ENCODE measurements at places on chromosomes 12 and 14.
A peak's percentile ranks its signal among the peaks of the same experiment; 100 is the strongest.

GRCh38 chr12:80058586-80058985 lies 40.8 kb upstream of the OTOGL start:
- no peak for DNase-seq

DNA sequence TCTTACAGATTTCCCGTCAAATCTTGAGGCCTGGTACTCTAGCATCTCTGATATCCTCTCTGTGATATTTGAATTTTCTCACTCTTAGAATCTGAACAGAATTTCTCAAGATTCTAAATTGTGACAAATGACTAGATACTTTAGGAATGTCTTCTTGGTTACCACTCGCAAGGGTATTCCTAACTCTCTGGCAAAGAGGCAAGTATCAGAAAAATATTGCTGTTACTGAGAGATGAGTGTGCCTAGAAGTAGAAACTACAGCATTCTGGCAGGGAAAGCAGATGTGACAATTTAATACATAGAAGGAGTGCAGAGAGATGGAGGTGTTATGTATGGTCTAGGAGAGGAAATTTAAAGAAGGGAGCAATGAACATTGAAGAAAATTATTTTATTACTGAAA lies 467.8 kb downstream of the LRIG3 start:
- no peak for DNase-seq

- DNase-seq, result no peak
Observed at GRCh38 chr12:87020071-87020470, 763.9 kb upstream of the MGAT4C start.

DNA sequence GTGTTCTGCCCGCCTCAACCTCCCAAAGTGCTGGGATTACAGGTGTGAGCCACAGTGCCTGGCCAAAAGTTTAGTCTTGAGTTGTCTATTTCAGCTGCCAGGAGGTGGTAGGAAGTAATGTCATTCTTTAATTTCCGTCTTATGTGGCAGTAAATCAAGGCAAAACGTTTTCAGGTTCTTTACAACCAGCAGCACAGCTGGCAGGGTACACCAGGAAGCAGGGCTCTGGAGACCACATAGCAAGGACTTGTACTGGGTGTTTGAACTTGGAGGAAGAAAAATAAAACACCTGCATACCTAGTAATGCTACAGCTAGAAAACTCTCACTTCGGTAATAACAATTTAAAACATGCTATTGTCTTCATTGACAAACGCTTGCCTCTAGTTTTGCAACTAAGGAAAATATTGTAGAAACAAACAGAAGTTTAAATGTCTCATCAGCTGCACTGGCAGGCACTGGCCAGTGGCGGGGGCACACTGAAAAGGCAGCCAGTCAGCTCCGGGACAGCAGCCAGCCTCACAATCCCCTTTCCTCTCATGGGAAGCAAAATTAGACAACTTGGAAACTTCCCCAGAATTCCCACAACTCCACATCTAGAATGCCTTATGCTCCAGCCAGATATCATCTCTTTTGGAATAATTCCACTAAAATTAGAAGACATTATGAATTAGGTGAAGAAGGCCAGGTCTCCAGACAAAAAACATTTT lies 72.2 kb downstream of the CLIP1 start:
- no peak for DNase-seq

GRCh38 chr14:72663956-72664650 lies 229.8 kb downstream of the DPF3 start:
- no peak for DNase-seq

GRCh38 chr12:94174576-94174975 lies 26.2 kb downstream of the PLXNC1 start:
- no peak for DNase-seq

DNA sequence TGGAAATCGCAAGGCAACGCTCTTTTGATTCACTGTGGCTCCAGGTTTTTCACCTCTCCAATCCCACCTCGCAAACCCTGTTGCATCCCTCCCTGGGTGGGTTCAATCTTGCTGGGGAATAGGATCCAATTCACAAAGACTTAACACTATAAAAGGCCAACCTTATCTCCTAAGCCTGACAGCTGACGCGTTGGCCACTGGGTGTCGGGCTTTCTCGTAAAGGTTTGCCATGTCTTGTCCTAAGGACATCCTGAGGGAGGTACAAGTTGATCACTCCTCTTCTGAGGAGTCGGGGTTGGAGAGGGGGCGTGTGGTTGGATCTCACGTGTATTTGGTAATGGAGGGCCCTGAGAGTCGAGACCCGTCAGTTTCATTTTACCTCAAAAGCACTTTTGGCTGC lies 112.6 kb upstream of the FZD10 start:
- DNase-seq, result no peak

DNA sequence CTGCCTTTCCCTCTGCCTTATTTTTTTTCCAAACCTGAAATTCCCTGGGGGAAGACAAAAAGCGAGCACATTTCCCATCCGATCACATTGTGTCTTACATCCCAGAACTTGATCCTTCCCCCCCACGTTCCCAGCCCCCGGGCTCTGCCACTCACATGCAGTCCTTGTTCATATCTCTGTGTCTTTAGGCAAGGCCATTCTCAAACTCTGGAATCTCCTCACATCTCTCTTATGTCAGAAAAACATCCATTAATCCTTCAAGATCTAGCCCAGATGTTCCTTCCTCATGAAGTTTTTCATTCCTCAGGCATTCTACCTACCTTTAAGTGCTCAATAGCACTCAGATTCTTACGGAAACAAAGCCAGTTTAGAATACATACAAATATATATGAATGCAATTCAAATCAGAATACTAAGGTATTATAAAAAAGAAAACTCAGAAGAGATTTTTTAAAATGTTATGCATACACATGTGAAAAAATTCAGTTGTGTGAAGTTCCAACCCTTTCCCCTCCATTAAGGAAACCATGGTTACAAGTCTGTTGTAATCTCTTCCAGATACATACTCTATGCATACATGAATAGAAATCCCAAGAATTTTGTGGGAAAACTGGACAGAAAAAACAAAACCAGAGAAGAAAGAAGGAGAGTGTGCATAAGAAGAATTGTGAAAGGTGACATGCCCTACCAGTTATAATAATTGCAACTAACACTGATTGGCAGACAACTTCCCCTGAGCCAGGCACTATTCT lies 120.3 kb downstream of the SLC38A1 start:
- DNase-seq, result no peak

DNA sequence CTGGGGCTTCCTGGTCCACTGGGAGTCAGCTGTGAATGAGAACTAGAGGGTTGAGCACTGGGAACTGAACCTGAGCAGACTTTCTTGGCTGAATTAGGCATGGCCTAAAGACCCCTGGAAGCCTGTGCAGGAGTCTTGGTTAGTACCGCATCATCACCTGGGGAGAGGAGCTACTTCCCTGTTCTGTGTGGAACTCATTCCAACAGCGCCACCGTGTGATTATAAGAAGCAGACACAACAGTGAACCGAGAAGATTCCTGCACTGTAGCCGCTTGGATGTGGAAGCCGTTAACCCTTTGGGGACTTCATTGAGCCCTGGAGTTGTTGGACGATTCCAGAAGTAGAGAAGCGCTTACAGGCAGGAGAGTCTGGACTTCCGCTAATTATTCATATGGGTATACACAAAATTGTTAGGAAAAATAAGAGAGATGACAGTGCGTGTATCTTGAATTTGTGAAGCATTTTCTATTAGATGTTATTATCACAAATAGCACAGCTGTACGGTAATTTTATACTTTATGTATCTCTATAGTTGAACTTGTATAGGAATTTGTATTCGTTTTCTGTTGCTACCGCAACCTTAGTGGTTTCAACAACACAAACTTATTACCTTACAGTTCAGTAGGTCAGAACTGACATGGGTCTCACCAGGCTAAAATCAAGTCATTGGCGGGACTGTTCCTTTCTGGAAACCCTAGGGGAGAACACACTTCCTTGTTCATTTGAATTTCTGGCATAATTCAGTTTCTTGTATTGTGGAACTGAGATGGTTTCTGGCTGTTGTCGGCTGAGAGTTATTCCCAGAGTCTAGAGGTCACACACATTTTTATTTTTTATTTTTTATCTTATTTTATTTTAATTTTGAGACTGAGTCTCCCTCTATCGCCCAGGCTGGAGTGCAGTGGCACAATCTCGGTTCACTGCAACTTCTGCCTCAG lies 100.7 kb downstream of the C2CD5 start:
- peak; percentile 78 for DNase-seq

DNA sequence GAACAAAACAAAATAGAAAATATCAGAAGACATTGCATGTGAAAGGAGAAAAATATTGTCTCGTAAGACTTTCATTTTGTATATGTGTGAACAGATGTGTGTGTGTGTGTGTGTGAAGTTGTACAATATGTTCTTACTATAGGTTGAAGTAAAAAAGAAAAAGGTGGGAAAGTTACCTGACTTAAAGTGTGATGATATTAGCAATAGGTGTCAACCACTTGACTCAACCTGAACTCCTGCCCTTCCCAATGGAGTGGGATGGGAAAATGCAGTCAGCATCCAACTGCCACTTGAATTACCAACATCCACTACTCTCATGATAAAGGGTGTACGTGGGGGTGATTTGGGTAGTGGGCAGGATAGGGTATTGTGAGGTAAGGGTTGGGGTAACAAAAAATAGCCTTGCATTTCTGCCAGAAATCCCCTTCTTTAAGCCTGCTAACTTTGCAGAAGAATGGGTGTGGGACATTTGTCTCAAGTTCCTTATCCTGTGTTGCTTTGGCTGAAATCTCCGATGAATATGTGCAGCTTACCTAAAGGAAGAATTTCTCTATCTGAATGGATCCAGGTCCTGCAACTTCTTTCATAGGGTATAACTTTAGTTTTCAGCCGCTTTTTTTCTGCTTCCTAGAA lies 181.6 kb downstream of the CHST11 start:
- DNase-seq, result no peak

DNA sequence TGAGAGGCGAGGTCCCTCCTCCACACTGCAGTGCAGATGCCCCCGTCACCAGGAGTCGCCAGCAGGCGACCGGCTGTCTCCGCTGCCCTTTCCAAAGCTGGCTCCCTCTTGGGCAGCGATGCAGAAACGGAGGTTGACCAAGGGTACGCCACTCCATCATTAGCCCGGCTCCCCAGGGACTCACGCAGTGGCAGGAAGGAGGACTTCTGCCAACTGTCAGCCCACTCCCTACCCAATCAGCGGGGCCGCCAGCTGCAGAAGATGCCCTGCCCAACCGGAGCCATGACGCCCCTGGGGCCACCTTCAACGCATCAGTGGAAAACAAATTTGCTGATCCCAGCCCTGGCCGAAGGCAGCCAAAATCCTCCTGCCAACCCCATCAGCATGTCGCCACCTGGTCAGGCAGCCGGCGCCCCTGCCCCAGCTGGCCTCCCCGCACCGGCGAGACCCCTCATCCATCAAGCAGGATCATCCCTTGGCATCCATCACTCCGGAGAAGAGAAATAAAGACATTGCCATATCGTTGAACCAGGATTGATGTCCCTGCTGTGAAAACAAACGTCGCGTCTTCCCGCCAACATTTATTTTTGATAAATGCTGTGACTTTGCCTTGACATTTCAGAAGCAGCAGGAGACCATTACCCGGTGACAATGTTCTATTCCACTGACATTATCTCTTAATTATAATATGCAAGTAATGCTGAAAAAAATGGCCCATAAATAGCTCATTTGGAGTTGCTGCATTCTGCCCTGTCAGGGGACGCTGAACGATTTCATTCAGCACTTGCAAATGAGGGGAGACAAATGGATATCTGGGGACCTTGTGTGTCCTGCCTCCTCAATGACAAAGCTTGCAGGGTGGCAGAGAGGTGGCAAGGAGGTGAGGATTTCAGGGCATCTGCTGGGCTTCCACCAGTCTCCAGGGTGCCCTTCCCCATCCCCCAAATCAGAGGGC lies 105.1 kb downstream of the SCARB1 start:
- no peak for DNase-seq

DNA sequence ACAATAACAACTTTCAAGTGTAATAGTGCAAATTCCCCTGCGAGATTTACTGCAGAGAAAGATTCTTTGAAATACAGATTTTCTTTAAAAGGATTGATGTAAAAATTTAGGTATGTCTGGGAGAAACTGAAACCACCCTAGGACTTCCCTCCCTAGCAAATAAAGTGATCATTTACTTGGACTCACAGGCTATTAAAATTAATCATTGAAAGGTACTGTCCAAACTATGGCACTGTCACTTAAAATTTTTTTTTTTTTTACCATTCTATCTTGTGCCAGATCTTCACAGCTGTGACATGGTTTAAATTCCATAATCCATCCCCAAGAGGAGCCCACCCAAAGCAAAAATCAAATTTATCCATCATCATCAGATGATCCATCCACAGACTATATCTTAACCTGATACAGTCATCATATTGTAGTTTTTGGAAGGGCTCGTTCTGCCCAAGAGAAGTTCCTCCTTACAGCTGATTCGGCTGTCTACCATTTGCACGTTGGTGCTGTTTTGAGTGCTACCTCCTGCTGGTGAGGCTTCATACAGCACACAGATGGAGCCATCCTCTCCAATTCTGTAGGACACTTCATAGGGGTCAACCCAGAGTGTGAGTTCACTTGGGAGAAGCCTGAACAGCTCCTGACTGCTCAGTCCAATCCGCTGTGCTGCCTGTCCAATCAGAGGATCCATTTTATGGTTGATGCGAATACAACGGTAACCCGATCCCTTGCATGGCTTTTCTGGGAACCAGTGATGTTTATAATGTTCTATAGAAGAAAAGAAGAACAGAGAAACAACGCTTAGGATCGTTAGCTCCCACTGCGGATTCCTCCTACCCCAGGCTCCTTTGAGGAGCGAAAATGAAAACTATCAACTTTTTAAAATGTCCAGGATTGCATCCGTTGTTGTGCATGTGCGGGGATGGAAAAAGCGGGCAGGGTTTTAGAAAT lies 1.7 kb downstream of the BTG1 start:
- DNase-seq, result peak; percentile 84

GRCh38 chr12:7264538-7264937 lies 39.3 kb upstream of the ACSM4 start:
- no peak for DNase-seq

DNA sequence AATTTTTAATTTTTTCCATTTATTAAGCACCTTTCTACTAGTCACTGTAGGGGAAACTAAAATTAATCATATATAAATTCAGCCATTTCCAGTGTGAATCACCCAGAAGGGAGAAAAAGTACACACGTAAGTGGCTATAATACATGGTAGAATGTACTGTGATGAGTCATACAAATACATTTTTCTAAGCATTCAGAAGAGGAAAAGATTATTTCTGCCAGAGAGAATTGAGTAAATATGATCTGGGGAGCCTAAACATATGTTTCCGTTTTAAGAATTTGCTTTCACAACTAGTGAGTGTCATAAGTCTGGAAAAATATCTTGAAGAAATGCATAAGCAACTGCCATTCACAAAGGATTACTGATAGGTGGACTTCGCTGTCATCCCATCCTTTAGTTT lies 102.8 kb downstream of the TGFB3 start:
- no peak for DNase-seq

GRCh38 chr12:65818454-65819382 lies 5.6 kb upstream of the HMGA2 start:
- DNase-seq, result no peak

- DNase-seq, result no peak
Observed at GRCh38 chr14:65957631-65958205, 528.5 kb upstream of the CCDC196 start.

GRCh38 chr14:79281244-79282152 lies 929.8 kb downstream of the DIO2 start:
- DNase-seq, result no peak

DNA sequence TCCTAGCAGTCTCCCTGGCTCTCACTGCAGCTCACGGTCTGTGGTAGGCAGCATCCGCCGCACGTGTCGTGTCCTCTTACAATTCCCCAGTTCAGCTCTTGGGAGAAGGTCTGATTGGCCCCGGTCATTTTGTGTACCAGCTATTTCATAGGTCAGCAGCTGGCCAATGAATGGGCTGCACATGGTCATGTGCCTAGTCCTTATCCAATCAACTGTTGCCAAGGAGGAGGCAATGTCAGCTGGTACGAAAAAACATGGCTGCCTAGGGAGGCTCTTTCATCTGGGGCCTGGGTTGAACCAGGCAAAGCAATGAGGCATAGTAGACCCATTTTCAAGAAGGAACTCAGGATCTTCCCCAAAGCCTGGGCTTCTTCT lies 46.1 kb downstream of the RNFT2 start:
- DNase-seq, result no peak

All from activated CD8-positive, alpha-beta memory T cell treated with anti-CD3 and anti-CD28 coated beads for 24 hours (primary cell).